ENCODE measurements at places on chromosomes 1 and 21.

DNA sequence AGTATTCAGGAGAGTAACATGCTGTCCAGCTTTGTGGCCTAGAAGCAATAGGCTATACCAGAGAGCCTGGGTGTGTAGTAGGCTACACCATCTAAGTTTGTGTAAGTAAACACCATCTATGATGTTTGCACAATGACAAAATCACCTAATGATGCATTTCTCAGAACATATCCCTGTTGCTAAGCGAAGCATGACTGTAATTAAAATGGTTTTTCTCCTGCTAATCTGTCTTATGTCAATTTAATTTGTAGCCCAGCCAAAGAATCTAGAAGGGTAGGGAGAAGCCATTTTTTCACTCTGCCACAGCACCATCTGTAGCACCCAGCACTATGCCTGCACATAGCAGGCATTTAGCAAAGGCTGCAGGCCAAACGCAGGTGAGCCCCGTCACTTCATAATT is 2.0 kb upstream of the TTC24 start:
- no peak for DNase-seq

DNA sequence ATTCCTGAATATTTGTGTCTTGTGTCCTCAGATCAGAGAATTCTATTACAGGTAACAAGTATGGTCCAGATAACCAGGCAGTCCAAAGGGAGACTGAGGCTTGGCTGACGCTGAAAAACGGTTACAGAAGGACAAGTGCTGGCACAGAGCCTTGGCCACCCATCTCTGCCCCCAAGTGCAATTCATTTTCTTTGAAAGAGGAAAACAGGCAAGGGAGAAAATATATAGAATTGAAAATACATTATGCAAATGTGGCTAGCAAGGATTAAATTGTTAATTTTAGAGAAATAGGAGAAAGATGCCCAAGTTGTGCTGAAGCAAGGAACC is 1.2 kb downstream of the SORT1 start:
- DNase-seq: peak; percentile 55

- no peak for DNase-seq
These were observed 58.6 kb downstream of the TLR5 start for GRCh38 chr1:223084464-223084866.

DNA sequence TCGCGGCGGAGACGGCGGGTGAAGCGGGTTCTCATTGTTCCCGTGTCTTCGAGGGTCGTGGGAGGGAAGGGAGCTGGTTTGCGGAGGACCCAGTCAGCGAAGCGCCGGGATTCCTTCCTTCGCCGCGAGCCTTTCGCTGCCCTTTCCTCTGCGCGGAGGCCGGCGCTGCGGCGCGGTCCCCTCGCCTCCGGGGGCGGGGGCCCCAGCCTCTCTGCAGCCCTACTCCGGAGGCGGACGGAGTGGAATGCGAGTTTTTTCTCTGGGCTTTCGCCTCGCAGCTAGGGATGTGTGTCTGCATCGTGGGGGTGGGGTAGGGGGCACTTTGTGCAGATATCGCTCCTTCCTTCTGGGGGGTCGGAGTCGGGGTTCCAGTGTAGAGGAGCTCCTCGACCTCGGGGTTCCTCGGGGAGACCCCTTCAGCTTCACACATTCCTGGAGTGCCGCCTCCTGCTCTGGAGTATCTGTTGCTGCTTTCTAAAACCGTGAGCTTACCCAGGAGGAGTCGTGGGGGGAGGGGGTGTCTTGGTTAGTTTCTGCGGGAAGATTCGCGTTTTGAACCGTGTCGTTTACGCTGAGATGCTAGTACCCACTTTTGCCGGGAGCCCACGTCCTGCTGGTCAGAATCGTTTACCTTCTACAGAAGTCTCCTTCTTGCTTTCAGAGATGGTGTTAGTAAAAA is 595 bp downstream of the RNF2 start:
- peak; percentile 34 for DNase-seq

DNA sequence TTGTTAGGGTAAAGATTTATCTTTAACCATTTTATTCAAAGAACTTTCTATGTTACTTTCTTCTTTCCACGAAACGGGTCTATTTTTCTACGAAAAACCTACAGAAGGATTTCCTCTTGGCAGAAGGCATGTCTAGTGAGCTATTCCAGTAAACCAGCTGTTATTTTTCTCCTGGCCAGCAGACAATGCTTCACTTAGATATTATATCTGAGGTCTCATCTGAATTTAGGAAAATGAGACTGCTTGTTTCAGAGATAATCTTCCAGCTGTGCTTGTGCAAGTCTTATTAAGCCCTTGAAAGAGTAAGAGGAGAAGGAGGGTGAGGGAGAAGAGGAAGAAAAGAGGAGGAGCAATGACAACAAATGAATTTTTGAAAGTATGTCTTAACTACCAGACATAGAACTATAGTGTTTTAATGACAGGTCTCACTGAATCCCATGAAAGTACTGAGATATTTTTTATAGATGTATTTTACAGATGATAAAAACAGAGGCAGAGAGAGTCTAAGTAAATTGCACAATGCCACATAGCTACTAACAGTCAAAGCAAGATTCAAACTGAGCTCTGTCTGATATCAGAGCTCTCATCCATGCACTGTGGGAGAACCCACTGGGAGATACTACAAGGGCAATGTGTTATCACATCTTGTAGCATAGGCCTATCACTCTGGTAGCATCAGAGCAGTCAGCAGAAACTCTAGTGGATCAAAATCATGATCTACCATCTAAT is 54.6 kb upstream of the SAMSN1 start:
- DNase-seq: no peak

- no peak for DNase-seq
These were observed 89.0 kb downstream of the TBX19 start for GRCh38 chr1:168369655-168370054.

- DNase-seq: no peak
These were observed 462.1 kb upstream of the C1orf87 start for GRCh38 chr1:60535713-60536112.

DNA sequence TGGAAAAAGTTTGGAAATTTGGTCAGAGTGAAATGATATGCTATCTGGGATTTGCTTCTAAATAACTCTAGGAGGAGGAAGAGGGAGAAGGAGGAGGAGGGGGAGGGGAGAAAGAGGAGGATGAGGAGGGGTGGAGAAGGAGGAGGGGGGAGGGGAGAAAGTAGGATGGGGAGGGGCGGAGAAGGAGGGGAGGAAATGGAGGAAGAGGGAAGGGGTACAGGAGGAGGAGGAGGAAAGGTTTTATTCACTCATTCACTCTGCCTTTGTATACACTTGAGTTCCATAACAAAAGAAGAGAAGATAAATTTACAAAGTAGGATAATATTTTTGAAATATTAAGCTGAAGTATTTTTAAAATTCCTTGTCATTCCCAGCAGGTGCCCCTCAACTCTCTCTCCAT is 6.3 kb upstream of the VPS26C start:
- no peak for DNase-seq

- DNase-seq: no peak
These were observed 68.4 kb downstream of the POU2F1 start for GRCh38 chr1:167289075-167289442.

GRCh38 chr1:199226163-199226562 is 587.3 kb downstream of the PTPRC start:
- no peak for DNase-seq

- no peak for DNase-seq
These were observed 32.5 kb upstream of the TRAPPC10 start for GRCh38 chr21:43979654-43980053.

DNA sequence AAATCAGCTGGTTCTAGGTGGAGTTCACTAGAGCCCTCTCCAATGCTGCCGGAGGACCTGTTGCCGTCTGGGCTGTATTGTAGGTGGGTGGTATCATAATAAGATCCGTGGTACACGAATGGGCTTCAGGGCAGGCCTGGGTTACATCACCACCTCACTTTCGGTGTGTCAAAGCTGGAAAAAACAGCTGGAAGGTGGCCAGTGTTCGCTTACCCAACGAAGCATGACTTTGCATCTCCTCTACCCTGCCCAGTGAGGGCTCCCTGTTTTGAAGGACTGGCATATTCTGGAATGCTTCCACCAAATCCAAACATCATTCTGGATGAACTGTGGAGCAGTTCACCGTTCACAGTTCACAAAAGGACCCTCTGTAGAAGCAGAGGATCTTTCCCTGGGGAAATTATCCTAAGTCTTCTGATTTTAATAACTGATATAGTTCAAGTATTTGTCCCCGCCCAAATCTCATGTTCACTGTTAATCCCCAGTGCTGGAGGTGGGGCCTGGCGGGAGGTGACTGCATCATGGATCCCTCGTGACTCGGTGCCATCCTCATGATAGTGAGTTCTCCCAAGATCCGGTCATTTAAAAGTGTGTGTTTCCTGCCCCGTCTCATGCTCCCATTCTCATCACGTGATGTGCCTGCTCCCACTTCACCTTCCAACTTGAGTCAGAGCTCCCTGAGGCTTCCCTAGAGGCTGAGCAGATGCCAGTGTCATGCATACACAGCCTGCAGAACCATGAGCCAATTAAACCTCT is 429.0 kb downstream of the KIF26B start:
- DNase-seq: no peak

- no peak for DNase-seq
These were observed 237.3 kb downstream of the RHOU start for GRCh38 chr1:228972576-228972975.

GRCh38 chr1:242692988-242693387 is 168.5 kb upstream of the PLD5 start:
- DNase-seq: no peak

- no peak for DNase-seq
These were observed 45.9 kb downstream of the SPSB1 start for GRCh38 chr1:9338397-9339246.

- DNase-seq: no peak
These were observed 82.0 kb downstream of the TGFBR3 start for GRCh38 chr1:91803847-91804545.

GRCh38 chr1:234918961-234919761 is 209.5 kb downstream of the TOMM20 start:
- no peak for DNase-seq

Measured in dorsolateral prefrontal cortex (tissue), 122 donors.